ENCODE measurements at places on chromosomes 13 and 19.

GRCh38 chr13:50378509-50379044 is 363.3 kb downstream of the KCNRG start:
- DNase-seq, result no peak

DNA sequence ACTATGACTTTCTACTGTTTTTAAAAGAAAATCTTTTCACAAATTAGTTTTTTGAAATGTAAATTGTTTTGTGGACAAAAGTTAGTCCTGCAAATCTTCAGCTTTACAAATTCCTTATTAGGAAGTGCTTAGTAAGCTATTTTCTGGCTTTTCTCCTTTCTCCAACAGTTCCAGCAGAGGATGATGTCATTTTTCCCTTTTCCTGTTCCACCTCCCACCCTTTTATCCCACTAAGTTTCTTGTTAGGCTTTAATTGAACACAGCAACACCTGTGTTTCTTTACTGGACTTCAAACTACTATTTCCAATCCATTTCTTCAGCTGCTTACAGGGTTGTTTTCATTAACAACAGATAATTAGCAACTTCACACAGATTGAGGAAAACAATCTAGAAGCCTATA is 389.2 kb downstream of the NDFIP2 start:
- no peak for DNase-seq

DNA sequence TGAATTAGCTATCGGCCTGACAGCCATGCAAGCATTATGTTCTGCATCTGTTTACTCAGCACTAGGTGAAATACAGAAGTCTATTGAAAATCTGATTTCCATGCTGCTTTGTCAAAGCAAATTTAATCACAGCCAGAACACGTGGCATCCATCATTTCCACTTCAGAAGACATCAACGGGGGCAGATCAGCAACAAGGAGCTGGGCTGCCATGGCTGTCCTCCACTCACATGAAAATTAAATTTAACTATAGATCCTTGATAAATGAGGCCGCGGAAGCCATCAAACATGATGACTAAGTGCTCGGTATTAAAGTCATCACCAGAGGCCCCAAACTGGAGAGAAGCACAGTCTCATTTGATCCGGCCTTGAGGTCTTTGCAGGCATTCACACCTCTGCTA is 443.5 kb downstream of the HS6ST3 start:
- no peak for DNase-seq

DNA sequence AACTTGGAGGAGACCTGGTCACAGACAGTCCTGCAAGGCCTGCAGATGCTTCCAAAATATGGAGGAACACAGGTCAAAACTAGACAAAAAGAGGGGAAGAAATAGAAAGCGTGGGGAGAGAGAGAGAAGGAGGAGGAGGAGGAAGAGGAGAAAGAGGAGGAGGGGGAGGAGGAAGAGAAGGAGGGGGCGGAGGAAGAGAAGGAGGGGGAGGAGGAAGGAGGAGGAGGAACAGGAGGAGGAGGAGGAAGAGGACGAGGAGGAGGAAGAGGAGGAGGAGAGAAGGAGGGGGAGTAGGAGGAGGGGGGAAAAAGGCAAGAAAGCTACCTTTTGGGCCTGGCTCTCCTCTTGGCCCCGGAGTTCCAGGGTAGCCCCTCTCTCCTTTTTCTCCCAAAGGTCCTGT is 105.8 kb downstream of the COL4A1 start:
- DNase-seq, result no peak

- no peak for DNase-seq
Observed at GRCh38 chr13:23626700-23627099, 56.5 kb downstream of the TNFRSF19 start.
